ENCODE measurements at places on chromosomes 6 and 20. TPM values are rescaled to one million over a fixed set of nuclear protein-coding genes. Genes with fewer than 3 reads are reported as not detected.
A peak's percentile ranks its signal among the peaks of the same experiment; 100 is the strongest.

Gene MOG
- total RNA-seq: not detected

DNA sequence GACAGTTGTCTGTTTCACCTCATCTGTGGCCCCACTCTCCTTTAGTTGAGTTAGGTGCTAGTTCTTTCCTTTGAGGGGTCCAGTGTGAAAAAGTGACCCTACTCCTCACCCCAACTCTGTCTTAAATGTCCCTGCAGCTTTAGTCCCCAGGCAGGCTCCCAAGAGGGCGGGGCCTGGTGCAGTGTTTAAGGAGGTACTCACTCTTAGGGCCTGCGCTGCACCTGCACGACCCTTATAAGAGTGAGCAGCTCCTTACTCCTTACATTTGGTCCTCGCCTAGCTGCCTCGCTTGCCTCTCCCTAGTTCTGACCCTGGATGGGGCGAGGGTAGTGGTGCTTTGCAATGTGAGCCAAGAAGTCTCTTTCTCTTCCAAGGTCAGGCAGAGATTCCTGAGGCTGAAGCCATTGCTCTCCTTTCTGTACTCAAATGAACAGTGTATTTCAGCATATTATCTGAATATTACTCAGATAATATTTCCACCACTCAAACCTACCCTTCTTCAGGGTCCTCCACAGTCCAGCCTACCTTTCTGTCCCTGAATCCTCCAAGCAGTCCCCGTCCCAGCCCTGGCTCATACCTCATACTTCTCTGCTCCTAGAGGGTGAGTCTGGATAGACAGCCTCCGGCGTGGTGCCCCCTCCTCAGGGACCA is 11.9 kb upstream of the VEGFA start:
- H3K4me1 ChIP-seq: no peaks in the 10 kb centered on the region
- no peaks in the 10 kb centered on the region for H3K27me3 ChIP-seq
- DNase-seq: no peak
- no peak overlapping the region for H3K27ac ChIP-seq
- H3K36me3 ChIP-seq: no peaks in the 10 kb centered on the region

DNA sequence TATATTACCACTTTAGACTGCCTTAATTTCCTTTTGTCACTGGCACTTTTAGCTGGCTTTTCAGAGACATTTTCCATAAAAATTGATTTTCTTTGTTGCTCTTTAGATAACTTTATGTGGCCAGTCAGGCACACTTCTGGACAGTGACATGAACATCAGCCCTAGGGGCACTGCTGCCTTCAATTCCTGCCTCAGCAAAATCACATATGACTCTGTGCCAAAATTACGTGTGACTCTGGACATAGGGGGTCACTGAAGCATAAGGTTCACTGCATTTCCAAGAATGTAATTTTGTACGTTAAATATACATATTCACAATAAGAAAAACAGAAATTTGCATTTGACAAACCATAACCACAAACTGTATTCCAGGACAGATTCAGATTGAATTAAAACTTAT is 66.5 kb downstream of the ESF1 start:
- H3K36me3 ChIP-seq: no peaks in the 10 kb centered on the region
- DNase-seq: no peak
- no peak overlapping the region for H3K4me3 ChIP-seq
- H3K27me3 ChIP-seq: no peaks in the 10 kb centered on the region

DNA sequence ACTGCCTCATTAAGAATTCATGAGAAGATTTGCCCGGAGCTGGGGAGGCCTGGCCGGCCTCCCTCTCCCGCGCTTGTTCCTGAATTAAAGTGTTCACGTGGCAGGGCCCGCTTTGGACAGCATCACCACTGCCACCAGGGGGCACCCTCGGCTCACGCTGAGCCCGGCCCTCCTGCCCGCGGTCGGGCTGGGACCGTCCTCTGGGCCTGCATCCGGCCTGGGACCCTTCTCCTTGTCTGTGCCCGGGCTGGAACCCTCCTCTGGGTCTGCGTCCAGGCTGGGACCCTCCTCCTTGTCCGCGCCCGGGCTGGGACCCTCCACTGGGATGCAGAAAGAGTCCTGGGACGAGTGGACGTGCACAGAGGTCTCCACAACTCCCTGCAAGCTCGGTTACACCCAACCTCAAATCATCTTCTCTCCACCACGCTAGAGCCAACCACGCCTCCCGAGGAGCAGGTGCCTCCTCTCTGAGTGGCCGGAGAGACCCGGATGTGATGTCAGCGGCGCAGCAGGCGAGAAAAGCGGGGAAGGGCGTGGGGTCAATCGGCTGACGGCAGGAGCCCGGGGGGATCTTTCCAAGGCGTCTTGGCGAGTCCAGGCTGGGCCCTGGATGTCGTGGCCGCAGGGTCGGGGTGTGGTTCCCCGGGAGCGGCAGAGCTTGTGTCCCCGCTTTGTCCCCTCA is 50.9 kb upstream of the DACT2 start:
- no peaks in the 10 kb centered on the region for H3K36me3 ChIP-seq
- DNase-seq: peak; percentile 45
- no peak overlapping the region for H3K27ac ChIP-seq
- no peak overlapping the region for H3K4me3 ChIP-seq
- no peaks in the 10 kb centered on the region for H3K27me3 ChIP-seq
- H3K4me1 ChIP-seq: no peaks in the 10 kb centered on the region

- no peak for DNase-seq
- no peaks in the 10 kb centered on the region for H3K27me3 ChIP-seq
- no peak overlapping the region for H3K4me3 ChIP-seq
- no peaks in the 10 kb centered on the region for H3K4me1 ChIP-seq
- no peak overlapping the region for H3K27ac ChIP-seq
These were observed 111.2 kb downstream of the DACT2 start for GRCh38 chr6:168208402-168208801.

- peaks cover 5% of the 10 kb centered on the region for H3K36me3 ChIP-seq
- no peak overlapping the region for H3K27ac ChIP-seq
- H3K4me3 ChIP-seq: no peak overlapping the region
These were observed 24.7 kb downstream of the ENTPD6 start for GRCh38 chr20:25220021-25220730.

Gene VSX1
- total RNA-seq: not detected

- peaks cover 4% of the 10 kb centered on the region for H3K27me3 ChIP-seq
- H3K27ac ChIP-seq: no peak overlapping the region
- DNase-seq: no peak
- H3K4me1 ChIP-seq: no peaks in the 10 kb centered on the region
These were observed 1.2 kb downstream of the SLC17A3 start for GRCh38 chr6:25872814-25873213.

Gene BTBD9
- total RNA-seq: 7.5 TPM

DNA sequence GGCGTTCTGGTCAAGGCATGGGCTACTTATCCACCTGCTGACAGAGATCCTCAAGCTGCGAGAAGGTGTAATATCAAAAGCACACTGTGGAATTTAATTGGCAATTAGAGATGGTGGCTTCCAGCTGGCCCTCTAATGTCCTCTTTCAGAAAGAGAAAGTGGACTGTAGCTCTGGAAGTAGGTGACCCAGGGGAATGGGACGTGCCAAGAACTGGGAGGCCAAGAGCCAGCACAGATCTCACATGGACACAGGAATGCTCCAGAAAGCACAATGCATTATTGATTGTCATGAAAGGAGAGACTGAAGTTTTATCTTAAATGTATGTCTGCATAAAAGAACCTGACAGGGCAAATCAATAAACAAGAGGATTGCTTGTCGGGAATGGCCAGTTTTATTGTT is 198.6 kb upstream of the CDH4 start:
- H3K4me3 ChIP-seq: no peak overlapping the region
- no peak overlapping the region for H3K27ac ChIP-seq
- no peak for DNase-seq
- no peaks in the 10 kb centered on the region for H3K36me3 ChIP-seq

DNA sequence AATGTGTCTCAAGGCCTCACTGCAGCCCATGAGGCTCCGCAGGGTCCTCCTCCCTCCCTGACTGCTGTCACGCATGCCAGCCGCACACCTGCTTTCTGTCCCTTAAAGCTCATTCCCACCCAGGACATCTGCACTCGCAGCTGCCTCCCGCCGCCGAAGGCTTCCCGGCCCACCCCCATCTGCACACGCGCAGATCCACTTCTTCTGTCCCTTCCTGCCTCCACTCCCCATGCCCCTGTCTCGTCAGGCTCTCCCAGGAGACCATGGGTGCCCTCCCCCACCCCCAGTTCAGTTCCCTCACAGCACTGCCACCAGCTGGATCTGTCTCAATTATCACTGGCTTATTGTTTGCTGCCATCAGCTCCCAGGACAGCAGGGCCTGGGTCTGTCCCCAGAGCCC is 63.0 kb downstream of the RIPOR3 start:
- no peaks in the 10 kb centered on the region for H3K4me1 ChIP-seq
- no peak for DNase-seq
- H3K4me3 ChIP-seq: no peak overlapping the region
- no peaks in the 10 kb centered on the region for H3K36me3 ChIP-seq
- no peaks in the 10 kb centered on the region for H3K27me3 ChIP-seq

DNA sequence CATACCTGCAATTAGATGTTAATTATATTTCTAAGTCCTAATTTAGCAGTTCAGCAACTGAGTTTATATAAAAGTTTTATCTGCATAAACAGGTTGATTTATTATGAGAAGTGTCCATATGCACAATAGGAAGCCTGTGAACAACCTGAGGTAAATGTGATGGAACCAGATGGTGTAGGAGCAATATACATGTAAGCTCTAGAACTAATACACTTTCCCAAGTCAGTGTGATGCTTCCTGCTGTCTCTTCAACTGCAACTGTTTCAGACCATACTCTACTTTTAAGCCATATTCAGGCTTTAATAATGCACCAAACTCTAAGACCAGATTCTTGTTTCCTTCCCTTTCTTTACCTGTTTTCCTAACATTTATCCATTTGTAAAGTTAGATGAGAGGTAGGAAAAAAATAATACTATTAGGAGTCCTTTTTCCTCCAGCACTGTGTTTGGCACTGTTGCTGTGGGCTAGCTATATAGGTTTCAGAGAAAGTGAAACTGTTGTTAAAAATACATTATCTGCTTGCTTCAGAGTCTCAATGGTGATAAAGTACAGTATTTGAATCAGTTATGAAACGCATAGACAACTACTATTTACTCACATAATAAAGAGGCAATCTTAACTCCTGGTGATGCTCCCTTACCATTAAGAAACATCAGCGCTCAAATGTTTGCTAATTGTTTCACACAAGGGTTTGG is 1009.3 kb downstream of the GRIK2 start:
- no peaks in the 10 kb centered on the region for H3K27me3 ChIP-seq
- DNase-seq: no peak
- no peak overlapping the region for H3K27ac ChIP-seq
- no peaks in the 10 kb centered on the region for H3K4me1 ChIP-seq
- no peaks in the 10 kb centered on the region for H3K36me3 ChIP-seq
- H3K4me3 ChIP-seq: no peak overlapping the region

DNA sequence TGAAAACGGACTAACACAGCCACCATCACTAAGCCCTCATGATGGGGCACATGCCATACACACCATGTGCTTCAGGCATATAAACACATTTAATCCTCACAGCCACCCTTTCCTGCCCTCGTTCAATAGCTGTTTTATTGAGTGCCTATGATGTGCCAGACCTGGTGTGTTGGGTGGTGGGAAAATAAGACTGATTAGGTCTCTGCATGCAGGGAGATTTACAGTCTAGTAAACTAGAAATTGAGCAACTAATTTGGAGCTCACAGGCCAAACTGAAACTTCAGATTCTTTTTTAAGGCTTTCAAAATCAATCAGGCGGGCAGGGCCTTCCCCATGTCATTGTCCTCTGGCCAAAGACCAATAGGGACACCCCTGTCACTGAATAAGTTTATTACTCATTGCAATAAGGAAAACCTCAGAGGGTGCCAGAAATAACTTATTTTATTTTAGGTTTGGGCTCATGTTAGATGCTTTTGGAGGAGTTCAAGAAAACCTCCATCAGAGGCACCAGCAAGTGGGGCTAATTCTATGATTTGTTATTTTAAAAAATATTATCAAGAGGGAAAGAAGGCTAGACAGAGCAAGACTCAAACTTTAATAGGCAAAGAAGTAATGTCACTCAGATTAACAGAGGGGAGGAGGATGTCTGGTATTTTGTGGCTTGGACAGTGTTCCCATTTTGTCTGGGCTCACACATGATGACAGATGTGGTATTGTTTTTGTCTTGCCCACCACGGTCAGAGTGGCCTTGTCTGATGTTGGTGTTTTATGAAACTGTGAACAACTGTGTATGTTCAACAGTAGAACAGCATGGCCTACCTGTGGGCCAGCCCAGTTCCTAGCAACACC is 12.0 kb downstream of the ZFP64 start:
- H3K4me3 ChIP-seq: no peak overlapping the region
- H3K36me3 ChIP-seq: no peaks in the 10 kb centered on the region
- H3K27ac ChIP-seq: no peak overlapping the region
- H3K27me3 ChIP-seq: no peaks in the 10 kb centered on the region
- H3K4me1 ChIP-seq: no peaks in the 10 kb centered on the region

- H3K27me3 ChIP-seq: no peaks in the 10 kb centered on the region
- H3K4me3 ChIP-seq: no peak overlapping the region
- no peak overlapping the region for H3K27ac ChIP-seq
- no peaks in the 10 kb centered on the region for H3K4me1 ChIP-seq
These were observed 5.4 kb downstream of the GLP1R start for GRCh38 chr6:39053854-39054576.

Gene PLG
- total RNA-seq: not detected

- H3K36me3 ChIP-seq: no peaks in the 10 kb centered on the region
- no peaks in the 10 kb centered on the region for H3K4me1 ChIP-seq
- no peak overlapping the region for H3K4me3 ChIP-seq
- no peak for DNase-seq
- no peak overlapping the region for H3K27ac ChIP-seq
These were observed 14.7 kb upstream of the SSTR4 start for GRCh38 chr20:23020230-23021018.

GRCh38 chr6:84182001-84182400 is 45.4 kb downstream of the CEP162 start:
- H3K4me1 ChIP-seq: no peaks in the 10 kb centered on the region
- no peaks in the 10 kb centered on the region for H3K27me3 ChIP-seq
- H3K4me3 ChIP-seq: no peak overlapping the region
- DNase-seq: no peak
- no peaks in the 10 kb centered on the region for H3K36me3 ChIP-seq

Gene ANGPT4
- total RNA-seq: 0.63 TPM

GRCh38 chr6:1461207-1461606 is 71.8 kb downstream of the FOXF2 start:
- H3K27ac ChIP-seq: no peak overlapping the region
- no peaks in the 10 kb centered on the region for H3K27me3 ChIP-seq
- H3K4me3 ChIP-seq: no peak overlapping the region

GRCh38 chr6:130288065-130288464 is 65.3 kb upstream of the SAMD3 start:
- H3K27me3 ChIP-seq: no peaks in the 10 kb centered on the region
- no peaks in the 10 kb centered on the region for H3K36me3 ChIP-seq
- DNase-seq: no peak

GRCh38 chr20:23634044-23634801 is 3.5 kb downstream of the CST3 start:
- no peak overlapping the region for H3K4me3 ChIP-seq
- H3K27ac ChIP-seq: peak overlapping the region; percentile 99
- H3K4me1 ChIP-seq: peaks cover 76% of the 10 kb centered on the region
- no peaks in the 10 kb centered on the region for H3K27me3 ChIP-seq
- H3K36me3 ChIP-seq: peaks cover 38% of the 10 kb centered on the region

DNA sequence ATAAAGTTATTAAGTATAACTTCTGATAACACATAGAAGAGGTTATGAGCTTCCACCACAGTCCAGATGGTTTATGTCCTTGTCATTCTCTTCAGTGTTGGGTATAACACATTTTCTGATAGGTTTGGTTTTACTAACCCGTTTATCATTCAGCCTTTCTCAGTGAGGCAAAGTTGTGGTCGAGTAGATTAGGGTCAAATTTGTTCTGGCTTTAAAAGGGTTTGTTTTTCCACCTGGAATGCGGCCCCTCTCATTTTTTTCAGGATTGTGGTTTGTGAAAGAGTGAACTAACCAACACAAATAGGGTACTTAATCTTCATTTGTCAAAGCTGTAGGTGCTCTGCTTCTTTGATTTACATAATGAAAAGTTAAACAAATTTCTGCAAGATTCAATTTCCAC is 204.2 kb upstream of the ASCC3 start:
- no peaks in the 10 kb centered on the region for H3K27me3 ChIP-seq
- no peak overlapping the region for H3K27ac ChIP-seq
- H3K4me3 ChIP-seq: no peak overlapping the region
- no peaks in the 10 kb centered on the region for H3K4me1 ChIP-seq
- no peaks in the 10 kb centered on the region for H3K36me3 ChIP-seq

Gene IPCEF1
- 2.6 TPM for total RNA-seq
